Coronary artery (tissue), 2 donors: ENCODE measurements at places on chromosomes 16 and 17.

DNA sequence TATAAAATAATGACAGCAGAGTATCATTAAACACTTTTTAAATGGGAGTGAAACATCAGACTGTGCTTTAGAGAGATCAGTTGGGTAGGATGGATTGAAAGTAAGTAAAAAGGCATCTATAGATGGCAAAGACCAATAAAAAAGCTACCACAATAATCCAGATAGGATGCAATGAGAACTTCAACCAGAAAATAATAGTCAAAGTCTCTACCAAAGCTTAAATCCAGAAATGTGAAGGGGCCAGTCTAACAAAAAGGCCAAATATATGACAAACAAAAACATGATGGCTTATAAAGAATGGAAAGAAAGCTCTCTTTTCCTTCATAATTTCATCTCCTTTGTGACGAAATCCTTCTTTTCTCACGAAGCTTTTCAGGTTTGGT is 12.3 kb downstream of the KANSL1 start:
- DNase-seq = no peak

DNA sequence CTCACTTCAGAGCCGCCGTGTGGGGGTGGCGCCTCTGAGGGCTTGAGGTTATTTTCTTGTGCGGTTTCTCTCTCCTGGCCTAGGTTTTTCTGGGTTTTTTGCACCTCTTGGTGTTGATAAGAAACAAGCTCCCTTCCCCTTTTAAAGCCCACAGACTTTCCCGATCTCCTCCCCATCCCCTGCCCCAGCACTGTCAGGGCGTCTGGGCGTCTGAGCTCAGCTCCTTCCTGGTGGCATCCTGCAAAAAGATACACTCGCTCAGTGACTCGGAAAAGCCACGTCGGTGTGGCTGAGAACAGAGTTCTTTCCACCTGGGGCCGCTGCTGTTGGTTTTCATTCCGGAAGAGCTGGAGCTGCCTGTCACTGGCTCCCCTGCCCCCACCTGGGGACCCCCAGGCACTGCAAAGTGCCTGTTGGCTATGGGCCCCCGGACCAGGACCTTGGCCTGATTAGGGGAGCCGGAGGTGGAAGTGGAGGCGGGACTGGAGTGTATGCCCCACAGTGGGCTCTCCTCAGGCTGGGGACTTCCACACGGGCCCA is 14.5 kb downstream of the BAIAP2 start:
- no peak for DNase-seq

DNA sequence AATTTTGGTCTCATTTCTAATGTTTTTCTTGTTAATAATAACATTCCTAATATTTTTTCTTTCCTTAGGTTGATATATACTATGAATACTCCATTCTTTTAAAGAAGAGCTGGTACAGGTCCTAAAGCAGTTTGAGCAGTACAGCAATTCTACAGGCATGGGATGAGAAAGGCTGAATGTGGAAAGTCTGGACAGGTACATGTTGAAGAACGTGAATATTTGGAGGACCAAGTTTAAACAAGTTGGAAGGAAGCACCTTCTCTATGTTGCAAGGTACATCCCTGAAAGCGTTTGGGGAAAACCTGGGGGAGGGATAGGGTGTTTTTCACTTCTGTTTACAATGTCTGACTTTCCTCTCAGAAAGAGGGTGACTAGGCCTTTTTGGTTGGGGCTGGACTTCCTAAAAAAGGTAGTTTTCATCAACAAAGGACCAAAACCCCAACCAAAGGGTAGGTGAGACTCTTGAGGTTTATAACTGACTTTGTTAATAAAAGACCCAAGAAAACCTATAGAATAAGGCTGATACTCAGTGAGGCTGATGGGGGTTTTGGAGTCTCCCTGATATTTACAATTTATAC is 95.9 kb upstream of the AXIN2 start:
- DNase-seq = no peak

DNA sequence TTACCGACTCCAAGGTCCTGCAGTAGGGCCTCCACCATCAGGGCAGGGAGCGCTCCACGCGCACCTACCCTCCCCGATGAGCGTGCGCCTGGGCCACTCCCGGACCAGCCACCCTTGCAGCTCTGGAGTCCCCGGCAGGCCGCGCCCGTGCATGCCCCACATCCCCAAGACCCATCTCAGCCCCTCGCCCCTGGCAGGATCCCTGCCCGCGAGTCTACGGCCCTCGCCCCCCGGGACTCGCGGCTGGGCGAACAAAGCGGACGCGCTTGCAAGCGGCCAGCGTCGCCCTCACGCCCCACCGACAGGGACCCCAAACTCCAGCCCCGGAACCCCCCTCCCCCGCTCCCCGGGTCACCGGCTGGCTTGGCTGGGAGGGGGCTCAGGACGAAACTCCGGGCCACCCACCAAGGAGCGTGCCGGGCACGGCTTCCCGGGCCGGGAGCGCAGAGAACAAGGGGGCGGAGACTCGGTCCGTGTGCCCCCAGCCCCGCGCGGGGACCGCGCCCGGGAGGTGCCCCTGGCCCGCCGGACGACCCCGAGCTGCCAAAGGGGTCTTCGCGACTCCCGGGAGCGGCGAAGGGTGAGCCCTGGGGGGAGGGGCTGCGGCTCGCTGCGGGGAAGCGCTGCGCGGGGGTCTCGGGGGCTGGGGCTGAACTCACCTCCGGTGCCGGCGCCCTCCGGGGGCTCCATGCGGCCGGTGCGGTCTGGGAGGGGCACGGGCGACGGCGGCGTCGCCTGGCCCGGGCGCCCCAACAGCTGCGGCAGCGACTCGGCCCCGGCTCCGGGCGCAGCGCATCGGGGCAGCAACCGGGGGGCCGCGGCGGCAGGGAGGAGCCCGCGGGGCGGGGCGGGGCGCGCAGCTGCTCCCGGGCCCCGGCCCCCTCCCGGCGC is at the start of gene DBNDD1:
Gene DBNDD1 (minus strand): TSS at position 805 of the 891 bp plus-strand sequence. CDS start 115 bp downstream, at position 690.
- no peak for DNase-seq

DNA sequence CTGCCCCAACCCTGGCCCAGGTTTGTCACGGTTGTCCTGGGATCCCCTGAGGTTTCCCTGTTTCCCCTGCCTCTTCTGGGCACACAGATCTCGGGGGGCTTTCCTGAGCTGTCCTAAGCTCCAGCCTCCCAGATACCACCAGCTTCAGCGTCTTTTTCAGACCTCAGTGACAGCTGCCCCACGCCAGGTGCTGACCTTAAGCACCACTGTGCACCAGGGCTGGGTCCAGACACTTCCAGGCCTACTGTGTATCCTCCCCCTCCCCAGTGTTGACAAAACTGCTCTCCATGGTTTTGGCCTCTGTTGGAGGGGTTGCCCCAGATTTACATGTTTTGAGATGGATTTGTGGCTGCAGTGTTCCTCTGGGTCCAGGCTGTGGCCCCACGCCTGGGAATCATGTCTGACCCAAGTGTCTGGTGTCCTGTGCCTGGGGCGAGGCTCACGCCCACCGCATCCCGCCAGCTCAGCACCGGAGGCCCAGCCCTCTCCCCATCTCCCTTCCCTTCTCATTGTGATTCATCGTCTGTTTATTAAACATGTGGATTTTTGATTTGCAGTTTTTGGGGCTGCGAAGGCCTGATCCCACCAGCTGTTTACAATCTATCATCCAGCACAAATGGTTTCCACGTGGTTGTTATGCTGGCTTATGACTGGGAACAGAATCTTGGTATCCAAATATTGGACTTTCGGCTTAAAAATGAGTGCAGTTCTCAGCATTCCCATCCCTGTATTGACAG is 82.1 kb downstream of the METRNL start:
- peak; percentile 67 for DNase-seq

DNA sequence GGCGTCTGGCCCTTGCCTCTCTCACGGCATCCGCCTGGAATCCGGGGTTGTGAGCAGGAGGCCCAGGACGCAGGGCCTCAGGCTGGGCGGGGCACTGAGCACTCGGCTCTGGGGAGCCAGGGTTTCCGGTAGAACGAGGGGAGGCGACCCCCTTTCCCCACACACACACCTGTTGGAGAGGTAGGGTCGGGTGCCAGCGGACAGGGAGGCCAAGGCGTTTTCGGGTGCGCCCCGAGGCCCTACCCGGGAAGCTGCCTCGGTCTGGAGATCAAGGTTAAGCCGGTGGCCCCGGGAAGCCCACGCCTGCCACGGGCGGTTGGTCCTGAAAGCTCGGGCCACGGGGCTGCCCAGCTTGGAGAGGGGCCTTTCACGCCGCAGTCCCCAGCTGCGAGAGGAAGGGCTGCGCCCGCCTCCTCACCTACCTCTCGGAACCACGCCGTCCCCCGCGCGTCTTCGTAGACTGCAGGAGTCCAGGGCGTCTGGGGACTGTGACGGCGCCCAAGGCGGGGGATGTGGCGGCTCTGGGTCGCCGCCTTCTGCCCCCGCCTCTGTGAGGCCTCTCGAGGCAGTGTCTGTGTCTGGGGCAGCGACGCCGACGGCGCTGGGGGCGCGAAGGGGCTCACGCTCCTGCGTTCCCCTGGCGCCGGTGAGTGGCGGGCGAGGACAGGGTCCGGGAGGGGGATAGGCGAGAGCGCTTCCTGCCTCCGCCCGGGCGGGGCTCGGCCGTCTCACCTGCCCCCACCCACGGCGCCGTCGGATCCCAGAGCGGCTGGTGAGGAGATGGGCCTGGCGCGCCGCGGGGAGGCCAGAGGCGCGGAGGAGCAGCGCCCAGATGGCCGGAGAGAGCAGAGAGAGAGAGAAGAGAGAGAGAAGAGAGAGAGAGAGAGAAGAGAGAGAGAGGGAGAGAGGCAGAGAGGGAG is 20.3 kb upstream of the HOXB9 start:
- no peak for DNase-seq
